ENCODE measurements at places on chromosomes 2 and 18.

GRCh38 chr2:150122871-150123613 lies 364.4 kb downstream of the RND3 start:
- DNase-seq: no peak

DNA sequence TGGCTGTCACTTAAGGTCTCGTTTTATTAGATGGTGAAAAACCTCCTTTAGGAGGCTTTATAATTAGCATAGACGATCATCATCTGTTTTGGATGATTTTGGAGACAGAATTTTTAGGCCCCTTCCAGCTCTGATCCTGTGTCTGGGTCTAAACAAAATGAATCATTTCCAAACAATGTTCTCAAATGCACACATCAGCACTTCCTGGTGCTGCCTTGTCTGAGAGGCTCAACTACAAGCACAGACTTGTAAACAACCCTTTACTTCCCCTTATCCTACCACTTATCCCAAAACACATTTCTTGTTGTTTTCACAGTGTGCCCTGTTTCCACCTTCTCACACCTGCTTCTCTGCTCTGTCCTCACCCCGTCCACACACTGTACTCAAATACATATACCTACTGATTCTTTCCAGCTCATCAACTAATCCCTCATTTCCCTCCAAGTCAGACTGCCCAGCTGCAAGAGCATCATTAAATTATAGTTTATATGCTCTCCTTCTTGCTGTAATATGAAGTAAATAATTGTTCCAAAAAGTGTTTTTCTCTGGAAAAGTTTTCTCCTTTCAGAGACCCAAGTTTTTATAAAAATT lies 71.2 kb upstream of the COL3A1 start:
- no peak for DNase-seq

DNA sequence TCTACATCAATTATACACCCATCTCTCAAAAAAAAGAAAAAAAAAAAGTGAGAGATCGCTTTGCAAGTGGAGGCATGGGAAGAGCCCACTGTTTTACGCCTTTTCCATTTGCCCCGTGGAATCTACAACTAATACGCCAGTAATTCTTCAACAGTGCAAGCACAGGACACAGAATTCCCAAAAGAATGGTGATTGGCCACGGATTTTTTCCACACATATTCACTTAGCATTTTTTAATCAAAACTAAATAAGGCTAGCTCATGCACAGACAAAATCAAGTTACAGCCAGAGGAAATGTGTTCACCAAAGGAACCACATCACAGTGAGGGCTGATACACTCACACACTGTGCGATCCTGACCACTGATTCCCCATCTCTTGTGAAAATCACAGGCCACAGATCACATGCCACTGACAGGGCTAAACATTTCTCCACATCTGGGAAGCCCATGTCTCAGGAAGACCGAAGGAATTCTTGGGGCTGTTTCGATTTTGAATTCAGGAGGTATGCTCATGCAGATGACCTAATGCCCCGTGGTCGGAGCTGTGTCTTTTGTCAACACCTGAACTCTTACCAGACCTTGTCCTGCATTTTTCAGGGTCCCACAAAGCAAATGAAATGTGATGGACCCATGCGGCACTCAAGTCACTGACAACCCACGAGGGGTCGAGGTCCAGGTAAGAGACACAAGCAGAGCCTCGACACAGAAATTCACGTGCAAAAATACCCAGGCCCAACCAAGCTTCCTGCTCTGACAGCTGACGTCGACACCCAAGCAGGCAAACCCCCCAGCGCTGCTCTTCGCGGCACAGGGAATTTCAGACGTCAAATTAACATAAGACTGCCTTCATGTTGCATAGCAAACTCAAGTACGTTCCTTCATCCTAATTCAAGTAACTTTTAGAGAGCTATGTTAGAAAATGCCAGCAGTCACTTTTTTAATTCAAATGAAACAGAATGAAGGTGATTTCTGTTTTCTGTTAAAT lies 69.6 kb downstream of the ZNF516 start:
- no peak for DNase-seq

DNA sequence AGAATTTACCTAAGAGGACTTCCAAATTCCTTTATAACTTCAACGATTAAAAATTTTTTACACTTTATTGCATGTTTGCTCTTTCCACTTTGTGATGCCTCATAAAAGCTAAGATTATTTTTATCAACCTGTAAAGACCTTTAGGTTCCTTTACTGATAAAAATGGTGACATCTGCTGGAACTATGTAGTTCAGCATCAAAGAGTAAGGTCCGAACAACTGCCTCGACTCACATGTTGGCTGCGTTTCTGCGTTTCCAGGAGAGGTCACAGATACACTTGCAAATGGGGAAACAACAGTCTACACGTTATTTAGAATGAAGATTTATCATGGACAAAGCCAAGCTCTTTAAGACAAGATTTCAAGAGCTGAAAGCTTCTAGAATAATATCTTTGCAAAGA lies 18.8 kb upstream of the TMX3 start:
- DNase-seq: no peak

DNA sequence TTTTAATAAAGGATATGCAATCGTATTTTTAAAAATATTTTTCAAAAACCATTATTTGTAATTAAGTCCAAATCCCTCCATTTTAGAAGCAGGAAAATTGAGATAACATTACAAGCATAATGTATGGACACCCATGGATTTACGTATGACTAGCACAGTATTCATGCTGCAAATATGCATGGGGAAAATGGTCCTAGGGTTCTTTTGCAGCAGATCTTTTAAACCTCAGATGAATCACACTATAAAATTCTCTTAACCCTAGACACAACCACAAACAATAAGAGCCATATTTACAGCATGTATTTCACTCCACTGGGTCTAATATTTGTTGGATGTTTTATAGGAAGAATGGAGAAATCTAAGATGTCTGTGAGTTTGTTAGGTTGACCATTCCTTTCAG lies 453.4 kb downstream of the TGIF1 start:
- DNase-seq: no peak

DNA sequence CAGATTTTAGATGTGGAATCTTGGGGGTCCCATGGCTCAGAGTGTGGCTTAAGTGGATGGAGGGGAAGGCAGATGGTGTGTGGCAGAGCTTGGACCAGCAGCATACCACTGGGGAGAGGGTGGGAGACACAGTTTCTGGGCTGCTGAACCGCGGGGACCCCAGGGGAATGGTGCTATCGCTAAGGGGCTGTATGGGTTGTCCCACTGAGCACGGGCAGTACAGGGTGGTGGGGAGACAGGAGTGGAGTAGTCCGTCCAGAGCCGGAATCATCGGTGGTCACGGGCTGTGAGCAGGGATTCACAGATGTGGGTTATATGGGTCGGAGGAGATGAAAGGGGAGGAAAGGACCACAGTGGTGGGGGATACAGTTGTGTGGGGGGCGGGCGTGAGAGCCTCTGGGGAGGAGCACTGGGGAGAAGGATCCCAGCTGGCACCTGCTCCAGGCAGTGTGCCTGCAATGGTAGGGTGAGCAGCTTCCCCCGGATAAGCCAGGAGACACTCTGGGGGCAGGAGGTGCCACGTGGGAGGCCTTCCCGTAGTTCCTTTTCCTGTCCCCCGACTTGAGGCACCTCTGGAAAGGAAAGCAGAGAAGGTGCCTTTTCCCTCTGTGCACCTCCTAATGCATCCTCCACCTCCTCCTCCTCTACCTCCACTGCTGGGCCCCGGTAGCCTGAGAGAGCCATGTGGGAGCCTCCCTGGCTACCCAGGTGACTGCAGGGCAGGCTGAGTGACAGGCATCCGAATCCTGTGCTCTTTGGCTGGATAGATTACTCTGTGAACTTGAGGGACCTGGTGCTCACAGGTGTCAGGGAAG lies 24.9 kb downstream of the IGFBP5 start:
- no peak for DNase-seq

GRCh38 chr2:61074100-61074499 lies 8.4 kb downstream of the SANBR start:
- DNase-seq: no peak

GRCh38 chr18:66438711-66439536 lies 165.0 kb downstream of the CDH19 start:
- no peak for DNase-seq

GRCh38 chr2:54065411-54065810 lies 50.0 kb upstream of the ACYP2 start:
- no peak for DNase-seq

DNA sequence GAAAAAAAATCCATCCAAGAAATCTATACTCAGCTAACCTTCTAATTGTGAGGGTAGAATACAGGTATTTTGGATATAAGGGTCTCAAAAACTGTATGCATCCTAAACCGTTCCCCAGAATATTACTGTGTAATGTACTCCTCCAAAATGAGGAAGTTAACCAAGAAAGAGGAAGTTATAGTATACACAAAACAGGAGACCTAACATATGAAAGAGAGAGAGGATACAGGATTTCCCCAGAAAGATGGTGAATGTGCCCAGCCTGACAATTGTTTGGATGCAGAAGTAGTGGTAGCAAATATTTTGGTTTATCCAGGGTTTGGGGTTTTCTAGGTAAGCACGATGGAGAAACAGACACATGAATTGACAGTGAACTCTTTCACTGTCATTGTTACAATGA lies 50.6 kb downstream of the GALNT3 start:
- DNase-seq: no peak

GRCh38 chr2:71379086-71379485 lies 47.5 kb downstream of the ZNF638 start:
- no peak for DNase-seq

- DNase-seq: no peak
These were observed 307 bp downstream of the CDH2 start for GRCh38 chr18:28176698-28176947.

DNA sequence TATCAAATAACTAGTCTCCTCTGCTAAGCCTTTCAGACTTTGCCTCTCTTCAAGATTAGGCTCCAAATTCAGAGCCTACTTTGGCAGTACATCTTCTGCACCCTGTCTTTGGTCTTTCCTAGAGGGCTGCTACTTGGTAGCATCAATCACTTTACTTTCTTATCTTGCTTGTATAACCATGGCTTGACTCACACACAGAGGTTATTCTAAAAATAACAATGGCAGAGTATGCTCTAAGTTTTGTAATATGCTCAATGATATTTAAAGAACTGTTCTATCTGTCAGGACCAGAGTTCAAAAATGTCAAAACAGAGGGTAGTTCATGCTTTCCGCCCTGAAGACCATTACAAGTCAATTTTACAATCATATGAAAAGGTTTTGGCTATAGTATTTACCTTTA lies 27.7 kb downstream of the THOC1 start:
- DNase-seq: no peak

DNA sequence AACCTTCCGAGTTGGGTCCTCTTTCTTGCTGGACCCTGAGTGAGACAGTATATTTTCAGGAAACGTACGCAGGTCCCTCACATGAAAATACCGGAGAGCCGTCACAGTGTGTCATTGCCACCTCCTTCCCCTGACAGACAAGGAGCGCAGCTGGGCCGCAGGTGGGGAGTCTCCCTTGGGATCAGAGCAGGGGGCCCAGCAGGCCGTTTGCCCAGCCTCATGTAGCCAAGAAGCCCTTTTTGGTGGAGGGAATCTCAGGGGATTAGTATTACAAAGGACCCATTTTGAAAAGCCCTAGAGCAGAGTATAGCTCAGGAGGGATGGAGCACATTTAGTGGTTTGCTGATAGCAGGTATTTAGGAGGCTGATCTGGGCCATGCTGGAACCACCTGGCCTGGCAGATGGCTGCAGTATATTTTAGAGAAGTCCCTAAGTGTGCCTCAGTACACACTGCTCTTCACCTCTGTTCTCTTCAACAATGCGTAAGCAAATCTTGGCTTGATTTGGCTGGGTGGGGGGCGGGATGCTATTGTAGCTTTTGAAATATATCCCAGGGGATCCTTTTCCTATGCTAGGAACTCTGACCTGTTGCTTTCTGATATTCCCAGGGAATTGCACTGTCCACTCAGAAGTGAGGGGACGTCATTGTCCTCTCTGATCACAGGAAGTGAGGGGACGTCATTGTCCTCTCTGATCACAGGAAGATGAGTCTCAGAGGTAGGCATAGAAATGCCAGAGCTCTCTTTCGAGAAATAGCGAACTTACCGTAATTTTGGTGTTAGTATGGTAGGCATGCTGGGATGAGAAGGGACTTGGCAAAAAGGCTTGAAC lies 171.9 kb downstream of the HRH4 start:
- no peak for DNase-seq

DNA sequence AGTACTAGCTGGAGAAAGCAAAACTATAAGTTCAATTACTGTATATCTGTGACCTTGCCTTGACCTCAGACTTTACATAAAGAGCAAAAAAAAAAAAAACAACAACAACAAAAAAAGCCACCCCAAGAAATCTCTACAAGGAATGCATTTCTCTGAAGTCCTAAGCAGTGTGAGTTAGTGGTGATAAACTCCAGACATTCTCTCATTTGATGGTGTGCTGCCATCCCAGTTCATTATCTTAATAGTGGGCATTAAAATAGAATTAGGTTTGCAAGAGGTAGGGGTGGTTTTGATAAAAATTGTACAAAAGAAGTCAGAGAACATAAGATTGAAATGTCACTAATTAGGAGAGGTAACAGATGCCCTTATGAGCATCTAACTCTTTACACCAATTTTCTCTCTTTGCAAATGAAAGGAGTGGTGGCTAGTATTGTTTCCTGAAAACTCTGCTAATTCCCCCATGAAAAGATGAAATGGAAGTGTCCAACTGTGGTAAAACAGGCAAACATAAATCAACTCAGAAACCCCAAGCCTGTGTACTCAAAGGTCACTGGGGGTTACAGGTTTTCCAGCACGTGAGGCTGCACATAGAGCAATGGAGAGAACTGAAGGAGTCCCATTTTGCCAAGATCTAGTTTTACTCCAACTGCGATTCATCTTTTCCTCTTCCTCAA lies 131.9 kb downstream of the MEIS1 start:
- DNase-seq: no peak

DNA sequence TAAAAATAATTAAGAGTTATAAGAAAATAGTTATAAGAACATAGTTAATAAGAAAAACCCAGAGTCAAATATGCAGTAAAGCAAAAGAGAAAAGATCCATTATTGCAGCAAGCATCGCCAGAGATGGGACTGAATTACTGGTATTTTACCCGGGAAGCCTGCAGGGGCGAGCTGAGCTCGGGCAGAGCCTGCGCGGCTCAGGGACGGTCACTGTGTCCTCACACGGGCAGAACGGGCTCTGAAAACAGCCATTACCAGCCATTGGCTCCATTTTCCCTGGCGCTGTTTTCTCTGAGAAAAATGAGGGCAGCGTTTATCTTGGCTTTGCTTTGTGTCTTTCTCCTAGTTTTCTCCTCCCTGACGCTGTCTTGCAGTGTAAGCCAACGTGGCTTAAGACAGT lies 95.3 kb upstream of the ALKAL2 start:
- DNase-seq: no peak

GRCh38 chr2:174771631-174772471 lies 7.6 kb upstream of the CHRNA1 start:
- no peak for DNase-seq

DNA sequence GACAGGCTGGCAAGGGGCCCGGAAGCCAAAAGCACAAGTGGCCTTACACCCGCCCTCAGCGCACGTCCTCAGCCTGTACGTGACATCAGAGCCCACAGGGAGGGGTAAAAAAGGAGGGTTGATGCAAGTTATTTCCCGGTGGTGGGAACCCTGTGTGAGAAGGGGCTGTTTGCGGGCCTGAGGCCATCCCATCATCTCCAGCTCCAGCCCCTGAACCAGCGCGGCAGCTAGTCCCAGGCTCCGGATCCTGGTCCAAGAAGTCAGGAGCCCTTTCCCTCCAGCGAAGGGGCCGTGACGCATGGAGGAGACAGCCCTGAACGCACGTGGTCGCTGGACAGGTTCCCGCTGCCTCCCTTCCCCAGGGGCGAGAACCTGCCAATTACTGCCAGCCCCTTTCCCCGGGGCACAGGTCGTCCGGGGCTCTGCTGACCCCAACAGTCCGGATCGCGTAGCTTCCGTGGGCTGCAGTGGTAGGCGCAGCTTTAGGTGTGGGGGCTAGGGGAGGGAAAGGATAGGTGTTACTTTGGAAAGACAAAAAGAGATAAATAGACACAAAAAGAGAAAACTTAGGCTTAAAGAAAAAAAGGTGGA lies 1.3 kb upstream of the LRP2 start:
- DNase-seq: peak; percentile 25

All from stimulated activated CD8-positive, alpha-beta memory T cell treated with anti-CD3 and anti-CD28 coated beads, Interleukin-7, amount 100 ng/mL, for 4 hours (primary cell).